Progenitor cell of endocrine pancreas (in vitro differentiated cells): ENCODE measurements at places on chromosomes 3 and 15. TPM values are rescaled to one million over a fixed set of nuclear protein-coding genes. Genes with fewer than 3 reads are reported as not detected.
A peak's percentile ranks its signal among the peaks of the same experiment; 100 is the strongest.

DNA sequence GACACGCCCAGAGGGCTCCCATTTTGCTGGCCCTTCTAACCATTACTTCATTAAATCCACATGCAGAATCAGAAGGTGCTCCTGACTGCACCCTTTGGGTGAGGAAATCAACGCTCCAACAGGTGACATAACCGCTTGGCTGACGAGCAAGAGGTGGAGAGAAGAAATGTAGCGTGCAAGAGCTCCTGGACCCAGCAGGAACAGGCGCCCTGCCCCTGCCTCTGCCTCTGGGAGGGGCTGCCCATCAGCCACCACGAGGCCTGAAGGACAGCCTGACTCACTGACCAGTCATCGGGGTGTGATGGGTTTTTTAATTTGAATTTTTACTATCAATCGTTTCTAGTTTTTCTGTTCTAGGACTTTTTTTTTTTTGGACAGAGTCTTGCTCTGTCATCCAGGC, 218.2 kb downstream of the ADAMTS17 start:
- H3K4me1 ChIP-seq = no peaks in the 10 kb centered on the region
- H3K27ac ChIP-seq = no peak overlapping the region
- no peaks in the 10 kb centered on the region for H3K27me3 ChIP-seq

DNA sequence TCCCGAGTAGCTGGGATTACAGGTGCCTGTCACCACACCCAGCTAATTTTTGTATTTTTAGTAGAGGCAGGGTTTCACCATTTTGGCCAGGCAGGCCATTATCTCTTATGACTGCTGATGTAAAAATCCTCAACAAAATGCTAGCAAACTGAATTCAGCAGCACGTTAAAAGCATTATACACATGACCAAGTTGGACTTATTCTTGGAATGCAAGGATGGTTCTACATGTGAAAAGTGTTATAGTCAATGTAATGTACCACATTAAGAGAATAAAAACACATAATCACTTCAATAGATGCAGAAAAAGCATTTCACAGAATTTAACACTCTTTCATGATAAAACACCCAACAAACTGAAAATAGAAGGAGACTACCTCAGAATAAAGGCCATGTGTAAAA, 20.2 kb downstream of the RNF13 start:
- no peak overlapping the region for H3K27ac ChIP-seq
- H3K27me3 ChIP-seq = no peaks in the 10 kb centered on the region
- H3K36me3 ChIP-seq = peaks cover 41% of the 10 kb centered on the region
- H3K4me1 ChIP-seq = no peaks in the 10 kb centered on the region

DNA sequence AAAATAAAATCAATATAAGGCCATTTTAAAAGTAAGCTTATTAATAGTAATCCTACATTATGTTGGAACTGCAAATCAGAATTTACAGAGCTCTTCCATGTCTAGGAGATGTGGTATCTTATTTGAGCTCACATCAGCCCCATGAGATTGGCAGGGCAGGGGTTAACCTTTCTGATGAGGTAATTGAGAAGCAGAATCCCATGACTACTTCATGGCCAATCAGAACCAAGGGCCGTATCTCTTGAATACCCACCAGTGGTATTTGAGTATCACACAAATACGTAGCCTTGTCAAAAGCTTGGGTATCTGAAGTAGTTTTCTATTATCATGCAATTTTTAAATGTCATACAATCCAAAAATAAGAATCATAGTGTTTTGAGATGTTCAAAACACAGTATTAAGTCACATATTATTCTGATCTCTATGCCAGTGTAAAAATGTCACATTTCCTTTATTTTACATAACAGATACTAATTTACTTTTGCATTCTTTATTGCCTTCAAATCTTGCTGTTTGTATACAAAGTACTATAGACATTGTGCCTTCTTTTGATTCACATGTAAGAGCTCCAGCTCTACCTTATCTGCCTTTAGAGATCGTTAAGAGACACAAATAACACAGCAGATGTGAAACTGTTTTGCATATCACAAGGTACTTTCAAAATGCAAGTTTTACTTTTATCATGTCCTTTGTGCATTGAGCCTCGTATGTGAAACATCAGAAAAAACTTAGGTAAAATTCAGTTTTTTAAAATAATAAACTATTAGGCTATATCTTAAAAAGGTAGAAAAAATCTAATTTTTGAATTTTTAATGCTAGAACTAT, 251.7 kb upstream of the GOLGA6L4 start:
- DNase-seq = no peak
- no peak overlapping the region for H3K4me3 ChIP-seq
- H3K36me3 ChIP-seq = no peaks in the 10 kb centered on the region
- peaks cover 4% of the 10 kb centered on the region for H3K27me3 ChIP-seq
- H3K27ac ChIP-seq = no peak overlapping the region
- no peaks in the 10 kb centered on the region for H3K4me1 ChIP-seq

The CCDC33 gene
- 0.84 and 2.0 TPM in 2 replicates for total RNA-seq

DNA sequence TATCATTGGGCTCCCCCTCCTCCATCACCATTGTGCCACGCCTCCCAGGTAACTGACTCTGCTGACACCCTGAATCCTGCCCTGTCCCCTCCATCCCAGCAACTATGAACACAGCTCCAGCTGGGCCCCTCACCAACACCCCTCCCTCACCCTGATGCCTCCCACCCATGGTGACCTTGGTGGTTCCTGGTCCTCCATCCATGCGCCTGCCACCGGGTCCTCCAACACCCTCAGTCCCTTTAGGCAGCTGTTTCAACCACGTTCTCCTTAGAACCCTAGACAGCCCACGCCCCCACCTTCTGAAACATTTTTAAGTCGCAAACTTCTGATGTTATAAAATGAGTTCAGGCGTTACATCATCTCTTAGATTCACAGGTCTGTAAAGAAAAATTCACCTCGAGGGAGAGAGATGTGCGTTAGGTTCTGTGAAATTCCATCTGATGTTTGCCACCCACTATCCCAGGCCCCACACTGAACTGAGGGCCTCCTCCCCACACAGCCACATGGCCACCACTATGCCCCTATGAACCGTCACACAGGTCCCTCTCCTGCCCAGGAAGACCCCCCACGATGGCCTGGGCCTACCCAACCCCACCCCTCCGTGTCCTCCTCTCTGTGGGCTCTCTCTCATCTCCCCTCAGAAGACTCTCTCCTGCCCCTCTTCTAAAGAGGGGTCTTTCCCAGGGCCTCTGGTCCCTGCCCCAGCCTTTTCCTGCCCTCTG, 29.8 kb downstream of the PCSK6 start:
- H3K36me3 ChIP-seq = no peaks in the 10 kb centered on the region
- no peak overlapping the region for H3K4me3 ChIP-seq
- peaks cover 53% of the 10 kb centered on the region for H3K27me3 ChIP-seq
- DNase-seq = no peak
- no peak overlapping the region for H3K27ac ChIP-seq

- H3K27ac ChIP-seq = no peak overlapping the region
- no peak overlapping the region for H3K4me3 ChIP-seq
- H3K36me3 ChIP-seq = no peaks in the 10 kb centered on the region
- H3K4me1 ChIP-seq = peaks cover 1% of the 10 kb centered on the region
- H3K27me3 ChIP-seq = peaks cover 56% of the 10 kb centered on the region
These were observed 26.0 kb downstream of the CCDC33 start for GRCh38 chr15:74262151-74262550.

DNA sequence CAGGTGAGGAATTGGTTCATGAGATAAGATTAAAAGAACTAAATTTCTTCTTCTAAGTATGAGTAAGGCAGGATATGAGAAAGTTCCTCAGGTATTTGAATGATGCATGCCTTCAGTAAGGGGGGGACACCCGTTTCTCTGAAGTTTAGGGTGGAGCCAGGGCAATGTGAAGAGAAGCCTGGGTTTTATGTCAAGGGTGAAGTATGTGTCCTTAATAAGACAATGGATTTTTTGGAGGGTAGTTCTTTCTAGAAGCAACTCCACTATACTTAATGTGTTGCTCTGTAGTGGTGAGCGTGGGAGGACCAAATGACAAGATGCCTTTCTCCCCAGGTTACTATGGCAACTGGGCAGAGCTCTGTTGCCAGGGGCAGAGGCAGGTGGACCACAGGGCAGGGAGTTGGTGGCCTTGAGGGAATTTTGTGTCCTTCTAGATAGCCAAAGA, 44.0 kb downstream of the PHLDB2 start:
- peaks cover 11% of the 10 kb centered on the region for H3K4me1 ChIP-seq
- H3K27ac ChIP-seq = no peak overlapping the region
- DNase-seq = no peak
- H3K4me3 ChIP-seq = no peak overlapping the region

DNA sequence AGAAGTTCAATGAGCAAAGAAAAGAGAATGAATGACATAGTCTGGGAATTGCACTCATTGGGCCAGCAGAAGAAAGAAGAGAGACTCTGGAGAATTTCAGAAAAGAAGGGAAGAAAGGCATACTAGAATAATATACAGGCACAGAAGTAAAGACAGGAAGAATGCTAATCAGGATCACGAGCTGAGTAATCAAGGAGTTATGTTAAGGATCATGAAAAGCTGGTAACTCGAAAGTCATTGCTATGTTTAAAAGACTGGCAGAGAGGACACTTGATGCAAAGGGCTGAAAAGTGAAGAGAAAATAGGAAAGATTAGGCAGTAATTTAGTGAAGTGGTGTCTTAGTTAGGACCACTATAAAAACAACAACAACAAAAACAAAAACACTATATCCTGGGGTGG, 284.1 kb downstream of the ZBBX start:
- no peaks in the 10 kb centered on the region for H3K36me3 ChIP-seq
- DNase-seq = no peak
- H3K27me3 ChIP-seq = no peaks in the 10 kb centered on the region
- H3K4me1 ChIP-seq = no peaks in the 10 kb centered on the region

- no peak overlapping the region for H3K4me3 ChIP-seq
- no peak overlapping the region for H3K27ac ChIP-seq
- H3K36me3 ChIP-seq = no peaks in the 10 kb centered on the region
- no peak for DNase-seq
- H3K4me1 ChIP-seq = peaks cover 6% of the 10 kb centered on the region
- H3K27me3 ChIP-seq = peaks cover 3% of the 10 kb centered on the region
These were observed 139.6 kb upstream of the SGO1 start for GRCh38 chr3:20325563-20325962.

- H3K4me1 ChIP-seq = peaks cover 4% of the 10 kb centered on the region
- no peak overlapping the region for H3K4me3 ChIP-seq
- H3K27ac ChIP-seq = peak overlapping the region; percentile 4
- DNase-seq = no peak
- peaks cover 3% of the 10 kb centered on the region for H3K27me3 ChIP-seq
- H3K36me3 ChIP-seq = no peaks in the 10 kb centered on the region
These were observed 41.4 kb upstream of the INSYN1 start for GRCh38 chr15:73794443-73795133.

GRCh38 chr3:52015438-52016228, 19.9 kb upstream of the RPL29 start:
- H3K4me1 ChIP-seq = no peaks in the 10 kb centered on the region
- no peaks in the 10 kb centered on the region for H3K36me3 ChIP-seq
- no peak overlapping the region for H3K4me3 ChIP-seq
- peaks cover 3% of the 10 kb centered on the region for H3K27me3 ChIP-seq
- H3K27ac ChIP-seq = no peak overlapping the region

DNA sequence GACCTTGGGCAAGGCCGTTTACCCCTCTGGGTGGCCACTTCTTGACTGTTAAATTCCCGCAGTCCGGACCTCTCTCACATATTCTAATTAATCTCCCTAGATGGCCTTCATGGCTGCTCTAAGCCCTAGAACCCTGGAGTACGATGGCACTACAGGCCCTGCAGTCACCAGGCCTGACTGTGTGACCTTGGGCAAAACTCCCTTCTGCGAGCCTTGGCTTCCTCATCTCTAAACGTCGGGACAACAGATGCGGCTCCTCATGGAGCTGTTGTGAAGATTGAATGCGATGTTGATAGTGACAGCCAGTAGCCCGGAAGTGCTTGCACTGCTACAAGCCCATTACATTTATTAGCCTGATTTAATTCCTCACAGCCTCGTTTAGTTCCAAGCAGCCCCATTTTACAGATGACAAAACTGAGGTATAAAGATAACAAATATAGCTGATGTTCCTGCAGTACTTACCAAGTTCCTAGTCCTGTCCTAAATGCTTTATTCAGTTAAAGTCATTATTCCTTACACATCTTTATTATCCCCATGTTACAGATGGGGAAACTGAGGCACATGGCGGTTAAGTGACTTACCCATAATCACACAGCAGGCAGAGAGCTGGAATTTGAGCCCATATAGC, 10.3 kb downstream of the EPHB3 start:
- H3K36me3 ChIP-seq = peaks cover 2% of the 10 kb centered on the region
- no peak overlapping the region for H3K27ac ChIP-seq
- H3K4me3 ChIP-seq = peak overlapping the region; percentile 31
- no peak for DNase-seq
- H3K27me3 ChIP-seq = peaks cover 10% of the 10 kb centered on the region

The SLC30A4 gene
- 6.7 and 7.7 TPM in 2 replicates for total RNA-seq

- DNase-seq = no peak
- H3K36me3 ChIP-seq = peaks cover 12% of the 10 kb centered on the region
- no peak overlapping the region for H3K27ac ChIP-seq
- peaks cover 14% of the 10 kb centered on the region for H3K4me1 ChIP-seq
- peak overlapping the region; percentile 4 for H3K4me3 ChIP-seq
- no peaks in the 10 kb centered on the region for H3K27me3 ChIP-seq
These were observed 2.4 kb upstream of the SLC12A6 start for GRCh38 chr15:34339946-34340345.

DNA sequence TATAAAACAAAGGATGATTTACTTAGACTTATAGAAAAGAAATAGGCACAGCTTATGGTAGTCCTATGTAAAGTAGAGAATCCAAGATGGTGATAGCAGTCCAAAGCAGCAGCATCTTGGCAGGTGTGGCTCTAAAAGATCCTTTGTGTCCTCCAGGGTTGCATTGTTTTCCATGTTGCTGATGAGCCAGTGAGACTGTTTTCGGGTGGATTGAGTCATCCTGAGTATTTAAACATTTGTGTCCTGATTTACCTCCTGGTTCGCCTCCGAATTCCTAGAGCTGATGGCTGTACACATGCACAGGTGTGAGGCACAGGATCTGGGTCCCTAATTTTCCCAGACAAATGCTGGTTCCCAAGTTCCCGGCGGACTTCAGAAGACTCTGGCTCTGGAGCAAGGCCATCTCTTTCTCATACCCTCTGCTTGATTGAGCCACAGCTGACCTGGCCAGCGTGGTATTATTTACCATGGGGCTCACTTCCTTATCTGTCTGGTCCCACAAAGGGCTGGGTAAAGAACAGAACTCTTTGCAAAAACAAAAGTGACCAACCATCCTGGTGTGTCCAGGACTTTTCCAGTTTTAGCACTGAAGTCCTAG, 51.0 kb downstream of the ARNT2 start:
- peak overlapping the region; percentile 27 for H3K27ac ChIP-seq
- no peak for DNase-seq
- H3K4me1 ChIP-seq = peaks cover 17% of the 10 kb centered on the region
- no peak overlapping the region for H3K4me3 ChIP-seq
- H3K27me3 ChIP-seq = no peaks in the 10 kb centered on the region
- H3K36me3 ChIP-seq = peaks cover 13% of the 10 kb centered on the region

- H3K4me3 ChIP-seq = no peak overlapping the region
- peaks cover 47% of the 10 kb centered on the region for H3K27me3 ChIP-seq
- H3K36me3 ChIP-seq = no peaks in the 10 kb centered on the region
- H3K27ac ChIP-seq = no peak overlapping the region
These were observed 156.1 kb downstream of the FBLN2 start for GRCh38 chr3:13705051-13705450.

The CKMT1B gene
- total RNA-seq = 1.8 and 3.3 TPM in 2 replicates

GRCh38 chr15:97566961-97567360, 393.5 kb upstream of the ARRDC4 start:
- H3K4me3 ChIP-seq = no peak overlapping the region
- H3K27ac ChIP-seq = no peak overlapping the region
- H3K36me3 ChIP-seq = peaks cover 2% of the 10 kb centered on the region
- H3K4me1 ChIP-seq = no peaks in the 10 kb centered on the region
- H3K27me3 ChIP-seq = peaks cover 4% of the 10 kb centered on the region
